ENCODE measurements at places on chromosomes 12 and 14.
A peak's percentile ranks its signal among the peaks of the same experiment; 100 is the strongest.

GRCh38 chr14:72573725-72574417 is 320.0 kb downstream of the DPF3 start:
- DNase-seq = no peak

GRCh38 chr14:36513012-36513420 is 7.0 kb downstream of the NKX2-1 start:
- no peak for DNase-seq

- DNase-seq = no peak
These were observed 37.9 kb downstream of the LRRK2 start for GRCh38 chr12:40262657-40263056.

GRCh38 chr14:61492474-61492873 is 171.1 kb downstream of the PRKCH start:
- DNase-seq = no peak

DNA sequence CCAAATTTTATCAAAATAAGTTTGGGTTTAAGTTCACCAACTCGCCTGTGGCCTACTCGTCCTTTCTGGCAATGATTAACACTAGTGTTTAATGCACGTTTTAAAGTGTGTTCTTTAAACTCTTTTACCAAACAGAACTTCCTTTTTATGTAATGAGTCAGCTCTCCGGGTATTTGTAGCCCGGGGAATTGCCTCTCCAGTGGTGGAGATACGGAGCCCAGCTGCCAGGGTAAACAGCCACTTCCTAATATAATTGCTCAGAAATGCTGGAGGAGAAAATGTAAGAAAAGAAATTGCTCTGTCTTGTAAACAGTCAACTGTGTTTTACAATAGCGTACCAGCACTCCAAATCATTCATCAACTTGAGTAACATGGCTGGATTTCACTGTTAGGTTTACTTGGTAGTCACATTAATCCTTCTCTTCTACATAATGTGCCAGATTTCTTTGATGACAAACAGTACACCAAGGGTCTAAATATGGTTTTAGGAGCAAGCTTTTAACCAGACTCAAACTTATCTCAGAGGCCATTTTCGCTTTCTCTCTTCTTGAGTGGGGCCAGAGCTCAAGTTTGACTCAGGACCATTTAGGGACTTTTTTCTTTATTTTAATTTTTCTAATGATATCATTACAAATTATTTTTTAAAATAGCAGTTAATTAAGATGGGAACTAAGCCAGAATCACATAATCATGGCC is 101.2 kb upstream of the SLC38A2 start:
- DNase-seq = peak; percentile 97

- no peak for DNase-seq
These were observed 173.9 kb downstream of the NDUFA12 start for GRCh38 chr12:94829552-94829951.

DNA sequence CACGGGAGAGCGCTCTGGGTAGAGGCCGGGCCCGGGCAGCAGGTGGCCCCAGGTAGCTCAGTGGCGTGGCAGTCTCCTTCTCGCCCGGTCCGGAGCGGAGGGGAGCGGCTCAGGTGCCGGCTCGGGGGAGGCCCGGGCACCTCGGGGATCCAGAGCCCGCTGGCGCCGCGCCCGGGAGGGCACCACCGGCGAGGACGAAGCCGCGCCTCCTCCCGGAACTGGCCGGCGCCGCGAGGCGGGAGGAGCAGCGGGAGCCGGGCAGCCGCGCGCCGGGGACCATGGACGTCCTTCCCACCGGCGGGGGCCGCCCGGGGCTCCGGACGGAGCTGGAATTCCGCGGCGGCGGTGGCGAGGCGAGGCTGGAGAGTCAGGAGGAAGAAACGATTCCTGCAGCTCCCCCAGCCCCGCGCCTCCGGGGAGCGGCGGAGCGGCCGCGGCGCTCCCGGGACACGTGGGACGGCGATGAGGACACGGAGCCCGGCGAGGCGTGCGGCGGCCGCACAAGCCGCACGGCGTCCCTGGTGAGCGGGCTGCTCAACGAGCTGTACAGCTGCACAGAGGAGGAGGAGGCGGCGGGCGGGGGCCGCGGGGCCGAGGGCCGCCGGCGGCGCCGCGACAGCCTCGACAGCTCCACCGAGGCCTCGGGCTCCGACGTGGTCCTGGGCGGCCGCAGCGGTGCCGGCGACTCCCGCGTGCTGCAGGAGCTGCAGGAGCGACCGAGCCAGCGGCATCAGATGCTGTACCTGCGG is 21.5 kb upstream of the GNS start:
- DNase-seq = no peak

- peak; percentile 44 for DNase-seq
These were observed 1.0 kb upstream of the SOCS2 start for GRCh38 chr12:93571365-93571924.

GRCh38 chr12:1716911-1717310 is 26.0 kb downstream of the ADIPOR2 start:
- peak; percentile 38 for DNase-seq

DNA sequence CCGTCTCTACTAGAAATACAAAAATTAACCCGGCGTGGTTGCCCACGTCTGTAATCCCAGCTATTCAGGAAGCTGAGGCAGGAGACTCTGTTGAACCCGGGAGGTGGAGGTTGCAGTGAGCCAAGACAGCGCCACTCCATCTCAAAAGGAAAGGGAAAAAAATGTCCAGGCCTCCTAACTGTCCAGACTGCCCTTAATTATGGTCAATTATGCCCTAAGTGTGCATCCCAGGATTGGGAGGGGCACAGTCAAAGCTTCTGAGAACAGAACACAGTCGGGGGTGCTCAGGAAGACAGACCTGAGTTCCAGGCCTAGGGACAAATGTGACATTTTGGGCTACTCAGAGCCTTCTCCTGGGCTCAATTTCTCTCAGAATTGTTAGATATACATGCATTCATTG is 31.8 kb upstream of the SMUG1 start:
- DNase-seq = no peak

DNA sequence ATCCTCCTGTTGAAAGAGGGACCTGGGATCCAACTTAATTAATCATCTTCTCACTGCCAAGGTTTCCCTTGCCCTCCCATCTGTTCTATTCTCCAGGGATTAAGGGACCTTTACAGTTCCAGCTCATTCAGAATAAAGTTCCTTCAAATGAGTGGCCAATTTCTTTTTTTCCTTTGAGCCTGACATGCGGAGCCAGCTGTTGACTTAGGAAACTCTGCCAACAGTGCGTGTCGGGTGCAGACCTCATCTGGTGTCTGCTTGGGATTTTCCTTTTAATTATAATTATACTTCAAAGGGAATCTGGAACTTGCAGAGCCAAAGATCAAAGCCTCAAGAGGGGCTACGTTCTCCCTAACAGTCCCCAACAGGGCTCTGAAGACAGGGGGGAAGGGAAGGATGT is 64.8 kb downstream of the CCDC60 start:
- no peak for DNase-seq

DNA sequence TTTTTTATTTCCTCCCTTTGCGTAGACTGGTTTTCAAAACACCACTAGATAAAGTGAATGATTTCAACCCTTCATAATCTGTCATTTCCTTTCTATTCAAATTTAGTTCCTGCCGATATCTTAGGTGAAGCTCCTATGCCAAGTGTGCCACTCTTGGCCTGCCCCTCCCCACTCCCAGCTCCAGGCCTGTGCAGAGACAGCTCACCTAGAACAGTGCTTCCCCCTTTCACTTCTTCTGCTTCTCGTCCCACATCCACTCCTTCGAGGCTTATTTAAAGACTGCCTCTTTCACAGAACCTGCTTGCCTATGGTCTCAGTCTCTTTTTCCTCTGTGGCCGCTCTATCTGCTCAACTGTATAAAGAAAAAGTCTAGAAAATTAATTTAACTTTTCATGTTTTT is 473.8 kb downstream of the RAD51B start:
- no peak for DNase-seq

GRCh38 chr12:50102646-50103309 is 1.0 kb upstream of the GPD1 start:
- DNase-seq = no peak

GRCh38 chr12:25005376-25005775 is 56.5 kb upstream of the BCAT1 start:
- DNase-seq = no peak

DNA sequence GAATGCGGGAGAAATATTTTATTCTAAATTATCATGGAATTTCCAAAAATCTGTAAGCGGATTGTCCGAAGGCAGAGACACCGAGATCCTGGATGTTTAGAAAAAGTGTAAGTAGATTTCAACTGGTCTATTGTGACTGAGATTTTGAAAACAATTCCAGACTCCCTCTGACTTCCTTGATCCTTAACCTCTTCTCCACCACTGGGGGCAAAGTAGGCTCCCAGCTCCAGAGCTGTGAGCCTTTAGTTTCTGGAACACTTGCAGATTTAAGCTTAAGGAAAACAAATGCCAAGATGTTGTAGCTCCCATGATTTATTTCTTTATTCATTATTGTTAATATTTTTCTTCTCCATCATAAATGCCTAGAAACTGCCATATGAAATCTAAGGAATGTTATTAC is 1320.5 kb upstream of the SEL1L start:
- no peak for DNase-seq

DNA sequence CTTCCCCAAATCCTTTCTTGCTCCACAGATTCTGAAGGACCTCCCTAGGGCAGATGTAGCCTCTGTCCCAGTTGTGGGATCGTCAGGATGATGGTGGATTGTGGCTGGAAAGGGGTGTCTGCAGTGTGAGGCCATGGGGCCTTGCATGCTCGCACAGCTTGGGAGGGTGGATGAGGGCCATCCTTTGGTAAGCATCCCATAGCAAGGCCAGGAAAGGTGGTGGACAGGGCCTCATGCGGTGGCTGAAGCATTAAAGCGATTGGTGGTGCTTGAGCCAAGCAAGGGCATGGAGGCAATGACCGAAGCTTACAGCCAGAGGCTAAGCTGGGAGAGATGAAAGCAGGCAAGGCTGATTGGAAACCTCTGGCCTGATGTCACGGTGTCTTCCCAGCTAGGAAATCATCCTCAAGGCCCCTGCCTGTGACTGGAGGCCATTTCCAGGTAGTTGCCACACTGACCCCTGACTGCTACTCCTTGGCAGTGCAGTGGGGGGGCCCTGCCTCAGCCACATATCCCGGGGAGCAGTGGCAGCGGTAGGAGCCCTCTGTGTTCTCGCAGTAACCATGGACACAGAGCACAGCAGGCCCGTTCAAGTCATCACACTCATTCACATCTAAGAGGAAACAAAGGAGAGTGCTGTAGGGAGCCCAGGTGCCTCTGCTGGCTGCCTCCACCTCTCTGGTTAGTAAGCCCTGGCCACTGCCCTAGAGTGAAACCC is 7.0 kb downstream of the ISCA2 start:
- no peak for DNase-seq
